Left kidney (tissue), 8 donors: ENCODE measurements at places on chromosomes 1 and 21.

- no peak for DNase-seq
Measured at GRCh38 chr21:33739701-33740100, 97.4 kb downstream of the ITSN1 start.

- DNase-seq = no peak
Measured at GRCh38 chr1:228336308-228337030, 70.2 kb downstream of the TRIM11 start.

DNA sequence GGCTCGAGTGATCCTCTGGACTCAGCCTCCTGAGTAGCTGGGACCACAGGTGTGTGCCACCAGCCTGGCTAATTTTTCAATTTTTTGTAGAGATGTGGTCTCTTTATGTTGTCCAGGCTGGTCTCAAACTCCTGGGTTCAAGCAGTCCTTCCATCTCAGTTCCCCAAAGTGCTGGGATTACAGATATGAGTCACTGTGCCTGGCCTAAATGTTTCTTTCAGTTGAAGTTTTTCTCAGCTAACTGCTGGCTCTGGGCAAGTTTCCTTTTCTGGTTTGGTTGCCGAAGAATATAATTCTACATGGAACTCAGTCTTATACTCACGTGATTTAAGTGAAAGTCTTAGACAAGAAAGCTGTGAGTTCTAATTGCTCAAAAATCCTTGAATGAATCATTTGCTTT is 57.0 kb downstream of the SASS6 start:
- no peak for DNase-seq

- DNase-seq = peak; percentile 19
Measured at GRCh38 chr1:242128951-242129502, 130.1 kb upstream of the MAP1LC3C start.

DNA sequence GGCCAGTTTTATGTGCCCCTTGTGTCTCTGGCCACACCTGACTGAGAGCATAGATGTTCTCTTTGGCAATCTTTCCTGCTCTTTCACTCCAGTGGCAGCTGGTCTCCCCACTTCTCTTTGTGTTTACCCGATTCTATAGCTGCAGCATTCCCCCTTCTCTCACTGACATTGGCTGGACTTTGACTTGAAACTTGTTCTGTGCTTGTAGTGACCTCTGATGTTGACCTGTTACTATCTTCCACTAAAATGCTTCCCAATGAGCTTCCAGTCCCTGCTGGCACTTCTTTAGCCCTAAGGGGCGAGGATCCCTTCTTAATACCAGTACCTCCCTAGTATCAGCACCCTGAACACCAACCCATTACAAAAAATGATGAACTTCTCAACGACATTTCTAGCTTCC is 653.3 kb downstream of the LTN1 start:
- no peak for DNase-seq

GRCh38 chr1:43348809-43349593 is 9.8 kb upstream of the CDC20 start:
- peak; percentile 84 for DNase-seq

- no peak for DNase-seq
Measured at GRCh38 chr1:21863981-21864380, 51.9 kb downstream of the LDLRAD2 start.

DNA sequence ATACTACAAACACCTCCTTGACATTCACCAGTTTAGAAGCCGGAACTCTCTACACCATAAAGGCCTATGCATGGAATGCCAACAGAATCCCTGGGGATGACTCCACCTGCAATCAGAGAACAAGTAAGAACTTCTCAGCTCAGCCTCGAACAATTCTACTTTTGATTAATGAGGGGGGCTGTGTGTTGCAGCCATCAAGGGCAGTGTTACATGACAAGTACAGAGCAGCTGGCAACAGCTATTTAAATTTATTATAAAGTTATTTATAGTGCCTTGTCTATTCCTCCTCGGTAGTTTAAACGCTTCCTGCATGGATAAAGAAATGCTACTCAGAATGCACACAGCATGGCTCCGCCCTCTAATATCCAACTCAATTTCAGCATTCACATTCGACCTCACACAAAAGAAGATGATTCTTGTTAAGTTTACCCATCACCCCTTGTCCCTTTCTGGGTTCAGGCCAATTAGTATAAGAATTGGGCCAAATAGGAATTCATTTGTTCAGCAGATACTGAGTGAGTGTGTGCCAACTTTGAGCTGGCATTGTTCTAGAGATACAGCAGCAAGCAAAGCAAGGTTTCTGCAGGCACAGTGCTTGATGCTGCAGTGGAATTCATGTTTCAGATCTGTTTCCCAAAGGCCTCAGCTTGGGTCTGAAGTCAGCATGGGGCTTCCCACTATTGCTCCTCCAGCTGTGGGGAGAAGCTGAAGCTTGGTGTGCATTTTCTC is 6.4 kb downstream of the FNDC7 start:
- no peak for DNase-seq

GRCh38 chr1:221794079-221794670 is 52.3 kb upstream of the DUSP10 start:
- DNase-seq = no peak

- no peak for DNase-seq
Measured at GRCh38 chr1:99236756-99237155, 27.5 kb upstream of the PLPPR4 start.

- no peak for DNase-seq
Measured at GRCh38 chr1:226990133-226990716, 50.1 kb downstream of the COQ8A start.
